ENCODE measurements at places on chromosomes 16 and 17.
A peak's percentile ranks its signal among the peaks of the same experiment; 100 is the strongest.

DNA sequence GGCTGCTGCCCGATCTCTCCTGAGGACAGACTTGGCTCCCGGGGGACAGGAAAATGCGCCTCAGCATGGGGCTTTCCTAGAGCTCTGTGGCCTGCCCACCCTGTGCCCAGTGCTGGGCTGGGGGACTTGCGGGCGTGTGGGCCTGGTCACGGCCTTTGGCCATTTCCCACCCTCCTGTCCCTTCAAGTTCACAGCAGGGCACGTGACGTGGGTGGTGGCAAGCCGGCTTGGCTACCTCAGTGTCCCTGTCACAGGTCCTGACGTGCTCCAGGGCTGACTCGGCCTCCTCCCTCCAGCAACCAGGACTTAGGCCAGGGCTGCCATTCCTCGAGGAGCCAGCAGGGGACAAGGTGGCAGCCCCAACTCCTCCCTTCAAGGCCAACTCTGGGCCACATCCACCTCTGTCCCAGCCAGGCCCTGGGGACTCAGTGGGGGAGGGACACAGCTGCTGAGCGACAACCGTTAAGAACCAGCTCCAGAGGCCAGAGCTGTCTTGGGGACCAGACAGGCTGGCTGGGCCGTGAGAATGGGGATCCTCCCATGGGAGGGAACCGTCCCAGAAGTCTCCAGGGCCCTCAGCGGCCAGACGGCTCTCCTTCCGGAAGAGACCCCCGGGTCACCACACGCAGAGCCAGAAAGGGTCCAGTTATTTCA is 981 bp upstream of the UNC13D start:
- DNase-seq: no peak

DNA sequence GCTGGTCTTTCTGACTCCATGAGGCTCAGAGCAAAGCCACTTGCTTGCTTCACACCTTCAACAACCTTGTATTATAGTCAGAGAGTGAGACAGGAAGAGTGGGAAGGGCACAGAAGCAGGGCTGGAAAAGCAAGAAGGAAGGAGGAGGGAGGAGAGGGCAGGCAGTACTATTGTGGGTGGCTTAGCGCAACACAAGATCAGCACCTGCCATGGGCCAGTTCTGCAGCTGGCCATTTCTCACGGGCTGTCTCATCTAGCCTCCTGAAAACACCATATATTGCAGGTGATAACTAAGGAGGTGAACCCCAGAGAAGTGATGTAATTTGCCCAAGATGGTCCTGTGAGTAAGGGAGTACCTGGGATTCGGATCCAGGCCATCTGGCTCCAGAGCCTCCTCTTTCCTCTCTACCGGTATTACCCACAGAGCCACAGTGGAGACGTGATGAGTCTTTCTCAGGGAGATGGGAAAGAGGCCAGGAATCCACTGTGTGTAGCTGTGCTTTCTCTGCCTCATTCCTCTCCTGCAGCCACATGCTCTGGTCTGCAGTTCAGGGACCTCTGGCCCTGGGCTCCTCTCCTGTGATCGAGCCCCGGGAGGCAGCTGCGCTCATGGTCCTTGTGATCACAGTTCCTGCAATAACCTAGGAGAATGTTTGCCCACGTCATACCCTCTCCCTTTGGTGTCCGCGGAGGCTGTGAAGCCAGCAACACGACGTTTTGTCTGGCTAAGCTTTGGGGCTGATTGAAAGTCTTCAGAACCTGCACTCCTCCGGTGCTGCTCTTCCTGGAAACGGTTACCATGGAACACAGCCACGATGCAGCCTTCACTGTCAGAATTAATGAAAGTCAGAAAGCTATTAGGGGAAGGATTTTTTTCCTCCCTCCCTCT is 178.1 kb upstream of the CCL2 start:
- no peak for DNase-seq

DNA sequence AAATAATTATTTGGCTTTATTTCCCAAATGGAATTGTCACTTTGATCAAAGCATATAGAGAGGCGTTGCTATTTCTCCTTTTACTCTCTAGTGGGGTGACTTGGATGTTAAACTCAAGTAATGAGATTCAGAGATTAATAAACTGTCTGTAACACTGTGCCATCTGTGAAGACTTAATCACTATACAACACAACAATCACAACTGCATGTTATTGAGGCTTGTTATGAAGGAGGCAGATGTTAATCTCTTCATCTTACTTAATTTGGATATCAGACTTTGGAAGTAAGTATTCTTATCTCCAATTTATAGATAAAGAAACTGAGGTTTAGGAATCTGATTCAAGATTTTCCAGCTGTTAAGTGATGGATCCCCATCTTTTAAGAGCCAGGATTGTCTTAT is 132.5 kb downstream of the CNTNAP4 start:
- no peak for DNase-seq

- DNase-seq: no peak
These were observed 14.7 kb downstream of the MPG start for GRCh38 chr16:92431-93339.

- DNase-seq: no peak
These were observed 4.7 kb upstream of the RFFL start for GRCh38 chr17:35068249-35068648.

- DNase-seq: no peak
These were observed 49.3 kb upstream of the USP7 start for GRCh38 chr16:9012848-9013507.

DNA sequence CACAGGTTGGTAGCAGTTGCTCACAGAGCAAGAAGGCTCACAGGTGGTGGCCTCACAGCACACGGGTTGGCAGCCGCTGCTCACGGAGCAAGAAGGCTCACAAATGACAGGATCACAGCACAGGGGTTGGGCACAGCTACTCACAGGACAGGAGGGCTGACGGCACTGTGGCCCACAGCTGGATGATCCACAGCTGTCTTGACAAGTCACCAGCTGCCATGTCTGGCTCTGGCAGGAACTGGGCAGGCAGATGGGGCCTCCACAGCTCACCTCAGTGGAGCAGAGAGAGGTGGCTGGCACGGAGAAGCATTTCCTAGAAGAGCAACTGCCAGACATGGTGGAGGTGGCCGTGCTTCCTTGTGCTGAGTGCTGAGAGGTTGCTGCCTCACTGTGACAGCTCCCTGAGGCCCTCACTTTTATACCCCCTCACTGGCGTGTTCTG is at the start of gene KRTAP16-1:
Gene KRTAP16-1, minus strand, starts transcription at position 392 of the 442 bp plus-strand sequence. Its CDS starts 56 bp downstream, at position 336.
- DNase-seq: no peak

DNA sequence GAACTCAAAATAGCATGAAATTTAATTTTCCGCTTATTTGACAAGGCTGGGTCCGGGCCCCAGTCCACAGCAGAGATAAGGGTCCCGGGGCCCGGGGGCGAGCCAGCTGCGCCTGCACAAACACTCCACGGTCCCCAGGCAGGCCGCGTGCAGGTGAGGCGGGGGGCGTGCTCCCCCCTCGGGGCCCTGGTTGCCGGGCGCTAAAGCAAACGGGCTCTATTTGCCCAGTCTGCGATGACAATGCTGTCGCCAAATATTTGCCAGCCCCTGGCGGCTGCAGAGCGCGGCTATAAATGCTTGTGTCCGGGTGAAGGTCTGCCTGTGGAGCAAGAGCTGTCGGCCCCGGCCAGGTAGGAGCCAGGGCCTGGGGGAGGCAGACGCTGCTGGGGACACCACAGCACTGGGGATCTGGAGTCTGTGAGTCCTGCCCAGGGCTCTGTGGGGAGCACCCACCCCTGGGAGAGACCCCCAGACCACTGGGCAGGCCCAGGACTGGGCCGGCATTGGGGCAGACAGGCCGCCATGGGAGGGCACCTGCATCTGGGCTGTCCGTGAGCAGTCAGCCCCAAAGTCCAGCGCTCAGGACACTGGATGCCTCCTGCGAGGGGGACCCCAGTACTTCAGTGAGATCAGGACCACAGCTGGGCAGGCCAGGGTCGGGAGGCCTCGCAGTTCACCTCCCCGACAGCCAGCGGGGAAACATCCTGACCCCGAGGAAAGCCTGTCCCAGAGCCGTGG is at the start of gene PERCC1:
Gene PERCC1, plus strand, starts transcription at position 320 of the 738 bp plus-strand sequence. CDS start 1,516 bp downstream, outside the sequence.
- no peak for DNase-seq

DNA sequence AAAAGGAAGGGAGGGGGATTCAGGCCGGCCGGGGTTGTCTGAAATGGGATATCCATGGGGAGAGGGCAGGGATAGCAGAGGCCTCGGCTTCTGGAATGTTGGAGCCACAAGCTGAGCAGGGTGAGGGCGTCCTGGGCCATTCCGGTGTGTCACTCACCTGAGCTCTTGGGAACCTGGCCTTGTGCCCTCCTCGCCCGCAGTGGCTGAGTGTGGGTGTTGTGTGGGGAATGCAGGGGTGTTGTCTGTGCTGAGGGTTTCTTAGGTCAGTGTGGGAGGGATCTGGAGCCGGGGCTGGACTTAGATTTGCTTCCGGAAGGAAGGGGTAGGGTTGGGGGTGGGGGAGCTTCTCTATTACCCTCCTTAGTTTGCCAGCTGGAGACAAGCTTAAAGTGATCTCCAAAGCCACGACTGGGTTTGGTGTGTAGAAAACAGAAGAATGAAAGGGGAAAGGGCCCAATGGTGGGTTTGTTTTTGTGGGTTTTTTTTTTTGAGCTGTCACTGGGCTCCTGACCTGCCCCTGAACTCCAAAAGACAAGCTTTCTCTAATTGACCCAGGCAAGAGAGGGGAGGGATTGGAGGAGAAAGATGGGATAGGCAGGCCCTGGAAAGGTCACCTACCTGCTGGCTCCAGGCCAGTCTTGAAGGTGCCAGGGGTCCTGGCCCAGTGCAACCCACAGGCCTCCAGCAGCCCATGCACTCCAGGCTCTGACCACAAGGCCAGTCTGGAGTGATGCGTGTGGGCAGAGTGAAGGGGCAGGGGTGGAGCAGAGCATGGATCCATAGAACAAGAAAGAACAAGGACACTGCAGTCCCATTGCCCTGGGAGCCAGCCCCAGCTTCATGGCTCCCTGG is at the start of gene SULT1A2:
Gene SULT1A2, minus strand, starts transcription at position 211 of the 852 bp plus-strand sequence. CDS start 1,120 bp downstream, outside the sequence.
- DNase-seq: no peak

- no peak for DNase-seq
These were observed 1.2 kb downstream of the SOX15 start for GRCh38 chr17:7588553-7589203.

- no peak for DNase-seq
These were observed 2.0 kb upstream of the ABCC3 start for GRCh38 chr17:50632637-50633036.

- no peak for DNase-seq
These were observed 17.4 kb downstream of the TNFRSF13B start for GRCh38 chr17:16954521-16954920.

- DNase-seq: no peak
These were observed 16.7 kb downstream of the ZFPM1 start for GRCh38 chr16:88469615-88470395.

GRCh38 chr16:22928882-22929435 is 115.0 kb downstream of the HS3ST2 start:
- no peak for DNase-seq

GRCh38 chr17:9628509-9628908 is 16.8 kb upstream of the USP43 start:
- DNase-seq: no peak

- DNase-seq: no peak
These were observed 7.4 kb upstream of the TMEM204 start for GRCh38 chr16:1525871-1526607.

DNA sequence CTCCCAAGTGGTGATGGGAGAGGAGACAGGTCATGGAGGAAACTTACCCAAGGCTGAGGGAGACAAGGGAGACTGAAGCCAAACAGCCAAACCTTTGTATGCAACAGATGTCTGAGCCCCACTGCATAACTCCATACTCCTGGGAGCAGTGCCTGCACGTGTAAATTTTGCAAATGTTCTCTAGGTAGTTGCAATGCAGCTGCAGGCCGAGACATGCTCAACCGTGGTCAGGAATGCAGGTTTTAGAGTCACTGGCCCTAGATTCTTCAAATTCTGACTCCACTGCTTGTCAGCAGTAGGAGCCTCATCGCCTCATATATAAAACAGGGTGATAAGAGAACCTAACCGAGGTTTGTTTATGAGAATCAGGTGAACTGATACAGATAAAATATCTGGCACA is 11.5 kb downstream of the DYNLRB2 start:
- DNase-seq: no peak

- no peak for DNase-seq
These were observed 2.7 kb downstream of the MPO start for GRCh38 chr17:58277802-58278595.

DNA sequence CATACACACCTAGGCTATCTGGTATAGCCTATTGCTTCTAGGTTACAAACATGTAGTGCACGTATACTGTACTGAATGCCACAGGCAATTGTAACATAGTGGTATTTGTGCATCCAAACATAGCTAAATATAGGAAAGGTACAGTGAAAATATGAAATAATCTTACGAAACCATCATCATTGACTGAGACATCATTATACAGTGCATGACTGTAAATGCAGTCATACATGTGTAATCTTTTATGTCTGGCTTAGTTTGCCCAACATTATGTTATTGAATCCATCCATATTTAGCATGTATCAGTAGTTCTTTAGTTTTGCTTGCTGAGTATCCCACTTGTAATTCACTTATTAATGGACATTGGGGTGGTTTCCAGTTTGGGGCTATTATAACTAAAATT is 124.9 kb downstream of the CYLD start:
- no peak for DNase-seq

- DNase-seq: no peak
These were observed 69.2 kb upstream of the WSB1 start for GRCh38 chr17:27224526-27225315.

- DNase-seq: no peak
These were observed 48.8 kb downstream of the STH start for GRCh38 chr17:46047856-46048255.

GRCh38 chr17:68248199-68248825 is 469 bp downstream of the AMZ2 start:
- no peak for DNase-seq

- no peak for DNase-seq
These were observed 262.0 kb downstream of the ZFHX3 start for GRCh38 chr16:72785886-72786285.

DNA sequence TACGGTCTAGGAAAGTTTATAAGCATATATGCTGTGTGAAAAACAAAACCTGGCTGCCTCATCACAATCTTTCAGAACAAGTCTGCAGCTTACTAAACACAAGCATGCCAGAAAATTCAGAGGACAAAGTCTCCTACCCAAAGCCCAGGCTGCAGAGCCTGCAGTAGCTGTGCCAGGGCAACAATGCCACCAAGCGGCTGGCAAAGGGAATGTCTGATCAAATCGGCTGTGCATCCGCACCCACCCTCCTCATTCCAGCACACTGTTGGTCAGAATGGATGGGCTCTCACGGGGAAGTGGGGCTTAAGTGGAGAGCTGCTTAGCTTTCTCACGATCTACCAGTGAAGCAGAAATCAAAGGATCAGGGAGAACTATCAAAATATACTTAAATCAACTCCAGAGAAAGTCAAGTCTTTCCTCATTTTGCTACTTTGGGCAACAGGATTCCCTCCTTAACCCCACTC is 73.5 kb downstream of the CYTH1 start:
- peak; percentile 44 for DNase-seq

- DNase-seq: no peak
These were observed 11.8 kb downstream of the METTL9 start for GRCh38 chr16:21611198-21611555.

DNA sequence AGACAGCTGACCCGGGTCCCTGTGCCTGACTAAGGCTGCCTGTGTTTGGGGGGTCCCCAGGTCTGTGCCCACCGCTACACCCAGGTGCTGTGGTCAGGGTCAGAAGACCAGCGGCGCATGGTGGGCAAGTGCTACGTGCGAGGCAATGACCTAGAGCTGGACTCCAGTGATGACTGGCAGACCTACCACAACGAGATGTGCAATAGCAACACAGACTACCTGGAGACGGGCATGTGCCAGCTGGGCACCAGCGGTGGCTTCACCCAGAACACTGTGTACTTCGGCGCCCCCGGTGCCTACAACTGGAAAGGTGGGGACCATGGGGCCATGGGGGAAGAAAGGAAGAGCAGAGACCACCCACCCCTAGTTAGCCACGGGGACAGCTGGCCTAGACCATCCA is 12.1 kb downstream of the ITGA3 start:
- no peak for DNase-seq

GRCh38 chr16:69166946-69167930 is 19.7 kb upstream of the SNTB2 start:
- DNase-seq: no peak

GRCh38 chr16:46961373-46962353 is 11.8 kb downstream of the DNAJA2 start:
- DNase-seq: no peak
